Activated T-helper 1 cell treated with anti-CD3 and anti-CD28 coated beads, Interleukin-2, amount 50 U/mL, for 16 hours (primary cell): ENCODE measurements at places on chromosomes 2 and 18.

DNA sequence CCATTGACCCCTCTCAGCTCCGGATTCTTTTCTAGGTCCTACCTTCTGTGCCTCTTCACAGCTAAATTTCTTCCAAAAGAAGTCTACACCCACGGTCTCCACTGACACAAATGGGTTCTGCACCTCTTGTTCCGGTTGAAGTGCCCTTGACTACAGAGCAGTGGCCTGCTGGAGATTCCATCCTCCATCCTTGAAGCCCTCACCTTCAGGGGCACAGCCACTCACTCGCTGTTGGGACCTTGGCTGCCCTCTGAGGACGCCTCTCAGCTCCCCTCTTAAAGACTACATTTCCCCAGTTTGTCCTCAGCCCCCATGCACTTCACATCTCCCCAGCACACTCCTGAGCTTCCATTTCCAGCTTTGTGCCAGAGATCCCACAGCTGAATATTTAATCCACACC, 226.3 kb downstream of the ATAD2B start:
- no peak for DNase-seq

DNA sequence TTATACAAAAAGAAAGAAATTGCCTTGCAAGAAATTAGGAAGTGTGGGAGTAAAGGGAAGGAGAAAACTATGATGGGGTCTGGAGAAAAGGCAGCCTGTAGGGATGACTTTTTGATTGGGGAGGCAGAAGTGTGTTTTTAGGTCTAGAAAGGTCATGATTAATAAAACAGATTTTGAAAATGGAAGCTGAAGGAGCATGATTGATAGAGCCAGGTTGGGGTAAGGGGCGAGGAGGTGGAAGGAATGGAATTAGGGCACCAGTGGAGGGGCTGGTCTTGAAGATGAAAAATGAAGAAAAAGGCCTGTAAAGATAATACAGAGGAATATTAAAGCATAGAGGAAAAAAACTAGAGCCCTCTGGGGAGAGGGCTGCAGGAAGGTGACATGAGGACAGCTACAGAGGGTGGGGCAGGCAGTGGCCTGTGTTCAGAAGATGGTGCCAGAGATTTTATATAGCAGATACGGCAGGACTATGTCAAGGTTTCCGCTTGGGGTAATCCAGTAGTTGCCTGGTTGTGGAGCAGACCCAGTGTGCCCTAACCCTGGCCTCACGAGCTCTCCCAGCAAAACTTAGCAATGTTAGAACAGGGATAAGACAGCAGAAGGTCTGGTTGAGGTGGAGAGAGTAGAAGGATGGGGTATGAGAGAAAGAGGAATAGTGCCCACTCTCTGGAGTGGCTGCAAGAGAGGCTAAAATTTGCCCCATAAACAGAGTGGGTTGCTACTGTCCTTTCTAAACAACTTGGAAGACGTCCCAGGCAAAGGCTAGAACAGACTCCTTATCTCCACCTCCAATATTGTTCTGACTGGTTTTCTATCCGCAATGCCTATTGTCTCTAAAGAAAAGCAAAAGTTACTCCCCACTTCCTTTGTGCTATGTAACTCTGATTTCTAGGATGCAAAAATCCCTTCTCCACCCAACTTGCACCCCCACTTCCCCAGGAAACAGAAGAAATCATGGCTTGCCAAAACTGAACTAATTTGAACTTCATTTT, 287.3 kb downstream of the AGPS start:
- DNase-seq = no peak

DNA sequence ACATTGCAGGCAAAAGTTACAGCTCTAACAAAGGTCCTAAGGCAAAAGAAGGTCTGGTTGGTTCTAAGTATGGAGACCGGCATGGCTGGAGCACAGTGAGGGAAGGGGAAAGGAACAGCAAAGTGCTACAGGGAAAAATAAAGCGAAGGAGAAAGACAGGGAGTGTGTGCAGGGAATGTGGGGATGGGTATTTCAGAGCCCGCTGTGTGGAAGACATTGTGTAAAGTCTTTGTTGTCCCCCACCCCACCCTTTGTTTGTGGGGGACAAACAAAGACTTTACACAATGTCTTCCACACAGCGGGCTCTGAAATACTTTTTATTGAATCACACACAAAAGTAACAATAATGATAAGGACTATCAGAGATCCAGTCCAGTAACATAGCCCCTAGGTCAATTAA, 28.9 kb upstream of the C2orf15 start:
- DNase-seq = no peak

DNA sequence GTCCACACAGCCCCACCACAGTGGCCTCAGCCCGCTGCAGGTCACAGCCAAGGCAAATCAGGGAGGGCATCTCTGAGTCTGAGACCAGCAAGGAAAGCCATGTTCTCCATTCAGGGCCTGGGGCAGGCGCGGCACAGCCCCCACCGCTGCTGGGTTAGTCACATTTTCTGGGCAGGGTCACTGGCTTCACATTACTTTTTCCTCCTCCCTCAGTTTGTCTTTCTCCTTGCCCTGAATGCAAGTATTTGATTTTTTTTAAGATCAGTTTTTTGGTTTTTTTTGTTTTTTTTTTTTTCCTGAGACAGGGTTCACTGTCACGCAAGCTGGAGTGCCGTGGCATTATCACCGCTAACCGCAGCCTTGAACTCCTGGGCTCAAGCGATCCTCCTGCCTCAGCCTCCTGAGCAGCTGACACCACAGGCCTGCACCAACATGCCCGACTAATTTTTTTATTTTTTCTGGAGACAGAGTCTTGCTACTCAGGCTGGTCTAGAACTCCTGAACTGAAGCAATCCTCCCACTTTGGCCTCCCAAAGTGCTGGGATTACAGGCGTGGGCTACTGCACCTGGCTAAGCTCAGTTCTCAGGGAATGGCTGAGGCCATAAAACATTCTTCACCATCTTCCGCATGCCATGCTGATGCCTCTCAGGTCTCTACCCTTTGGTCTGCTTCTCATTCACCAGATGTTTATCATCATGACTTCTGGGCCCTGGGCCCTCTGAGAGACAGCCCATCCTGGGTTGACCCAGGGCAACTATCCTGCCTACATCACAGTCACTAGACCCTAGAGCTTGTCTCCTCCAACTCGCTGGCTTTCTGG, 628 bp upstream of the CAPG start:
- DNase-seq = no peak

DNA sequence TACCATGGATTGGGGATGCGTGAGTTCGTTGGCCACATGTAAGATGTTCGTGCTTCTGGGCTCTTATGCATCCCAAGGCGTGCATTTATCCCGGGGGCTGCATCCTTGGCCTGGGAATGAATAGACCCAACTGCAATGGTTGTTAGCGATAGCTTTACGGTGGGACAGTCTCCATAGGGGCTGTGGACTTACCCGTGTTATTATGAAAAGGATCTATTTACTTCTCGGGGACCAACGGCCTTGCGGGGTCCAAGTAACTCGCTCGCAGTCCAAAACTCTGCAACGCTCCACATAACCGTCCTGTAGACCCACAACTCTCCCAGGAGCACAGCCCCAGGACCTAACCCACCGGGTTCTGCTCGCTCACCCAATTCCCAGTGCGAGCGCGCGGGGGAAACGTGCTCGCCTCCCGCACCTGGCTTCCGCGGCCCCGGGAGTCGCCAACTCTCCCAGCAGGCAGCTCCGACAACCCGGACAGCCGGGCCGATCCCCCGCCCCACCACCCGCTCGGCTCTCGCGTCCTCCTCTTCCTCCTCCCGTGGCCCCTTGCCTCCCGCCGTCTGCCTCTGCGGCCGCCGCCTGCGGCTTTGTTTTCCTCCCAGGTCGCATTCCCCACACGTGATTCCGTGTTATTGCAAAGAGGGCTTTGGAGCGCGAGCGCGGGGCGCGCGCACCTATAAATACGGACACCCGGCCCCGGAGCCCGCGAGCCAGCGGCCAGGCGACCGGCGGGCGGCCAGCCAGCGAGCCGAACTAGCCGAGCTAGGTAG, at the start of gene CABLES1:
TSS of gene CABLES1 (plus strand) at position 706 of the 770 bp plus-strand sequence. CDS start 278 bp downstream, outside the sequence.
- DNase-seq = no peak

DNA sequence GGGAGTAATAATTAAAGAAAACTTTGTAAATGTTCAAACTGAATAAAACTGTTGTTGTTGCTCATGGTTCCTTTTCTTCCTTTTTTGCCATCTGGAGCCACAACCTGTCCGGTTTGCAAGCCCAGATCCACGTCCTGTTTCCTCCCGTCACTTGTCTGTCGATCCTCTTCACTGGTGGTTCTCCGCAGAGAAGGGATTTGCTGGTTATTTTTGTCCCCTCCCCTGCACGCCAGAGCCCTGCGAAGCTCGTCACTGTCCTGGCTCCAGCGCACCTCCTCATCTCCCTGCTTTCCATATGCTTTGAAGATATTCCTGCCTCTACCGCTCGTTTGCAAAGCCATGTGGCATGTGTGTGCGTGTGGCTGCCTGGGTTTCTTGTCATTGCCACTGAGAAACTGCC, 461.4 kb downstream of the RNF144A start:
- no peak for DNase-seq

DNA sequence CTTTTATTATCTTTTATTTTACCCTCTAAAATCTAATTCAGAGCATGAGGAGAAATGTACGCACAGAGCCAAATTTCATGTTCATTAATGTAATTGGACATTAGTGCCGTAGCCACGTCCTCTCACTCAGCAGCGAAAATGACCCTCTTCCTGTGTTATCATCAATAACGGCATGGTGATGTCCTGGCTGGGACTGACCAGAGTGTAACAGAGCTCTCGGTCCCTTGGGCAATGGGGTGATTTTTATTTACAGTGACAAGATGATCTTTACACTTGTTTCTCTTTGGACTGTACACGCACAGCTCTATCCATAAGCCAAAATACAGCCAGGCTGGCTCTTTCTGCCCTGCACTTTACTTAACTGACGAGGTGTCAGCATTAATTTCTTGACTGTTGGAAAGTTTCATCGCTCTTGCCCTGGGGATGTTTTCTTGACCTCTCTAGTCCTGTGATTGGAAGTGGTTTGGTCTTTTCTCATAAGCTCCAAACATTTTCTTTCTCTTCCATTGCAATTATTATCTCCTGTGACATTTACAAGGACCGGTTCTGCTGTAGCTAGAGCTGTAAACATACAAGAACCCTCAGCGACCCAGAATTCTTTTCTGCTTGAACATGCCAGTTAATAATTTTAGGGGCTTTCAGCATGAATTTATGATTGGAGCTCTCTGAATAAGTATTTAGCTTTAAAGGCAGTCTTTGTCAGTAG, 308.0 kb upstream of the PIK3C3 start:
- no peak for DNase-seq

DNA sequence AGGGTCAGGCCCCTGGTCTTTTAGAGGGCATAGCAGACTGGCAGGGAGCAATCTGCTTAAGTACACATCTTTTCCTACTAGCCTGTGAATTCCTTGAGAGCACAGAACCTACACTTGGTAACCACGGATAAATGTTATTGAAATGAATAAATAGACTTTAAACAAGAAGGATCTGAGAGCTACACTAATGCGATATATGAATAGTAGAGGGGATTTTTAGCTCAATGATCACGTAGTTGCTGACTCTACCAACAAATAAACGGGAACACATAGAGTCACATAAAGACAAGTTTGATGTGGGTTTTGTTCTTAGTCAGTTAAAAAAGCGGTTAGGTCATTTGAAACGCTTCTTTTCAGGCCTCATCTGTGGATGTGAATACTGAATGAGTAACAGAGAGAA, 290.3 kb upstream of the CCDC68 start:
- no peak for DNase-seq

DNA sequence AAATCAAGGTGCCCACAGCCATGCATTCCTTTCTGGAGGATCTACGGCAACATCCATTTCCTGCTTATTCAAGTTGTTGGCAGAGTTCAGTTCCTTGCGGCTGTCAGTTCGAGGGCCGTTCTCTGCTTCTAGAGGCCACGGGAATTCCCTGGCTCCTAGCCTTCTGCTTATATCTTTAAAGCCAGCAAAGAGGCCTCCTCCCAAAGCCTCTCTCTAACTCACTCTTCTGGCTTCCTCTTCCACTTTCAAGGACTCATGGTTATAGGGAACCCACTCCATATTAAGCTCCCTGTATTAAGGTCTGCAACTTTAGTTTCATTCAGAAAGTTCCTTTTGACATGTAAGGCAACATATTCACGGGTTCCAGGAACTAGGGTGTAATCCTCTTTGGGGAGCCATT, 150.1 kb upstream of the RMP24 start:
- DNase-seq = no peak

DNA sequence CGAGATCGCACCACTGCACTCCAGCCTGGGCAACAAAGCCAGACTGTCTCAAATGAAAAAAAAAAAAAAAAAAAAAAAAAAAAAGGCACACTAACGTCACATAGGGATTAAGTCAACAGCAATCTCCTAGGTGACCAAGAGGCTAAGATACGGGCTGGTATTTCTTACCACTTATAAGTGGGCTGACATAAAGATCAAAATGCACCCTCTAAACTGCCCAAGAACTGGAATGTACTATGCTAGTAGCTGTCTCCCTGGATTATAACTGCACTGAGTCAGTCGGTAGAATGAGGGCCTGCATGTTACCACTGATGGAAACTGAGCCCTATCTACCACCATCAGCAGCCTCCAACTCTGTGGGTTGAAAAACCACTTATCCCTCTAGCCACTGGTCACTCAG, 80.6 kb downstream of the KLF7 start:
- DNase-seq = no peak
